Stimulated activated CD8-positive, alpha-beta memory T cell treated with anti-CD3 and anti-CD28 coated beads, Interleukin-7, amount 100 ng/mL, for 4 hours (primary cell): ENCODE measurements at places on chromosomes 7 and 10.

GRCh38 chr10:20007426-20007825, 191.2 kb downstream of the PLXDC2 start:
- DNase-seq: no peak

DNA sequence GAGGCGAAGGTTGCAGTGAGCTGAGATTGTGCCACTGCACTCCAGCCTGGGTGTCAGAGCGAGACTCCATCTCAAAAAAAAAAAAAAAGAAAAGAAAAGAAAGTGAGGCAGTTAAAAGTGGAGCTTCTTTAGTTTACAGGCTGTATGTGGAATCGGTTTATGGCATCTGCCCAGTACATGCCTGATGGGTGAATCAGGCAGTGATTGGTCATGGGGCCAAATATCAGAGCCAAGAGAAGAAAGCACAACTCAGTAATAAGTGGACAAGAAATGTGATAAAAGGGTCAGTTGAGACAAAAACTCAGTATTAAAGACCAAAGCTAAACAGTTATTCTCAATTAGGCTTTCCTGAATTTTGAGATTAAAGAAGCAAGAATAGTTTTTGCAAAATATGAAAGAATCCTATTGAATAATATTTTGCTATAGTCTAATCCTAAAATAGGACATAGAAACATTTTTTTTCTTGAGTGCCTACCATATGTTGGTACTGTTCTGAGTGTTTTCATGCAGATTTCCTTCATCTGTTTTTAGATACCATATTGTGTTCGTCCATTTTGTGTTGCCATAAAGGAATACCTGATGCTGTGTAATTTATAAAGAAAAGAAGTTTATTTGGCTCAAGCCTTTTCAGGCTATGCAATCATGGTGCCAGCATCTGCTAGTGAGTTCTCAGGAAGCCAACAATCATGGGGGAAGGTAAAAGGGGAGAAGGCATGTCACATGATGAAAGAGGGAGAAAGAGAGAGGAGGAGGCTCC, 14.4 kb downstream of the CDC14C start:
- no peak for DNase-seq

DNA sequence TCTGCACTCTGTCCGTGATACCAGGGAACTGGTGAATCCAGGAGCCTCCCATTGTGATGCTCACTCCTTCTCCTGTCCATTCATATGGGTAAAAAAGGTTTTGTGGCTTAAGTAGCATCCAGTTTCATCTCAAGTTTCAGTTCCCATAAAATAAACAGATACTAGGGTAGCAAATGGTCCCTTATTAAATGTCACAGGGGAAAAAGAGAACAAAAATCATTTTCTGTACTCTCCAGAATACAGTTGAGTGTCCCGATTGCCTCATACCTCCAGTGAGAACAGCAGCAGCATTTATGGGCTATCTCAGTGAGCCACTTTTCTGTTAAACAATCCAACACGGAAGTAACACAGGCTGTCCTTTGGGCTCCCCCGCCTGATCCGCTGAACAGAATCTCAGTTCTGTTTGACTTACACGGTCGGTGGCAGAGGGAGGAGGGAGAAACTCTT, 179.6 kb downstream of the CELF2 start:
- DNase-seq: no peak

GRCh38 chr7:91465595-91466061, 201.4 kb downstream of the FZD1 start:
- no peak for DNase-seq

- DNase-seq: no peak
Measured at GRCh38 chr7:30347226-30348082, 63.1 kb downstream of the ZNRF2 start.

GRCh38 chr10:51029172-51029641, 45.1 kb upstream of the PRKG1 start:
- DNase-seq: no peak

DNA sequence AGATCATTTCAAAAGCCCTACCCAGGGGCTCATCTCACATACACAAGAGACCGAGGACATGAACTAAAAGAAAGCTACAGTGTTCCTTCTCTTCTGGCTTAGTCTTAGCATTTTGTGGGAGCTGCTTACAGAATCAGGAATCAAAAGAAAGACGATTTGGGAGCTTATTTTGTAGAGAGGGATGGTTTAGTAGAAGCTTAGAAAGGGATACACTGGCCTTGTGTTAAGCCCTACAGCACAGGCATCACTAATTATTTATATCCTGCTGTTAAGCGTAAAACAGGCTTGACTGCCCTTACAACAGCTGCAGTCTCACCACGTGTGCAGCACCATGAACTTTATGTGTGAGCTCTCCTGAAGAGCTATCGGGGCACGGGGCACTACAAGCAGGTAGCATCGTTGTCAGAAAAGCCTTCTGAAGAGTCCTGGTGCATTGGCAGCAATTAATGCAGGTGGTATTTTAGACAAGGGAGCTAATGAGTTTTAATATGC, 798.3 kb downstream of the NXPH1 start:
- no peak for DNase-seq
